ENCODE measurements at places on chromosomes 3 and 15.

DNA sequence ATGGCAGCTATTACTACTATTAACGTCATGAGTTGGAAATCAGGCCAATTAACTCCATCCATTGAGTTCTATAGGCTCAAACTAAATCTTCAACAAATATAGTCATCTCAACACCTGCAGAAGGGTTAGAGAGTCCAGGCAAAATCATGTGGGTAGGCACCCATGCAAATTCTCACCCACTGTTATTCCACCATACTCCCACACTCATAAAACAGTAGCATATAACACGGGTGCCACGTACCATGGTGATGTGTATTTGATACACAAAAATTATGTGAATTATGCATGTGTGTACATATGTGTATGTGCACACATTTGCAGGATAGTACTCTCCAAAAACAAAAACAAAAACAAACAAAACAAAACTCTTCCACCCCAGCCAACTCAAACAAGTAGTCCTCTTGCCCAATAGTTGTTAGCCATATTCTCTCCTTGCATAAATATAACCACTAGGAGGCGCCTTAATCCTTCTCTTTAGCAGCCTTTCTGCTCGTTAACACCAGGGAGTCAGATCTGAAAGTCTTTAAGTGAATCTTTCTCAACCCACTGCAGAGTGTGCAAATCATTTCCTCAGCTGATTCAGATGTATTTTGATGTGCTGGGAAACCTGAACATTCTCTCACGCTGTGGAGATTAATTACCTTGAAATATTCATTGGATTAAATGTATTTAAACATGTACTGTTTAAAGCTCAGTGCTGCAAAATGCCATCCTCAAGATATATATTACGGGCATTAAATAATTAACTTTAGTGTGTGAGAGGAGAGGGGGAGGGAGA lies 38.0 kb upstream of the COPB2 start:
- DNase-seq, result no peak

DNA sequence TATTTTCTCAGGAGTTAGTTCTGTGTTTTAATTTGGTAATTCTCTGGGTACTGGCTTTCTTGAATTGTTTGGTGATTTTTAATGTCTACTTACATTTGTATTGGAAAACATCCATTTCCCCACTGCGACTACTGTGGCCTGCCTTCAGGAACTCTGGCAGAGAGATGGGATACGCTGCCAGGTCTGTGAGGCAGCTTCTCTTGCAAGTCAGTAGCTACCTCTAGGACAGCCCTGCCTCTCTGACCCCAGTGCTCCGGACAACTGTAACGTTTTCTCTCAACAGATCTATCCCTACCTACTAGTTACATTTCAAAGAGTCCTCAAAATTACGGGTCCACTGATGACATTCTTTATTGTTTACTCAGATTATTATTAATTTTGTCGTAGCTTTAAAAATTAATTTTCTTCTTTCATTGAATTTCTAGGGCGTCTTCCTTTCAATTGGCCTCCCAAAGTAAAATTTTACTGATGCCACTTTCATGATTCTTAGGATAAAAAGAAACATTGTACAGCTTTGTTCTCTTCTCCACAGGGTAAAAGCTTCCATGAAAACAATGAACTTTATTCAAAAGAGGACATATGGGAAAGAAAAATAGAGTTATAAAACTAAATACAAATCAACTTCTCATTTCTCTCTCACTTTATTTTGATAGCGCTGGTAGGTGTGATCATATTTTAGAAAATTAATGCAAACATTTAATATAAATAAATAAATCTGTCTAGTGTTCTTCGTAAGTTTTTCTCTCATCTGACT lies 123.2 kb upstream of the GOLGA8J start:
- no peak for DNase-seq

- DNase-seq, result no peak
Observed at GRCh38 chr15:93270937-93271467, 182.0 kb upstream of the RGMA start.

- no peak for DNase-seq
Observed at GRCh38 chr3:45772341-45773035, 23.8 kb downstream of the SLC6A20 start.

- no peak for DNase-seq
Observed at GRCh38 chr3:197495499-197495898, 60.3 kb downstream of the BDH1 start.

DNA sequence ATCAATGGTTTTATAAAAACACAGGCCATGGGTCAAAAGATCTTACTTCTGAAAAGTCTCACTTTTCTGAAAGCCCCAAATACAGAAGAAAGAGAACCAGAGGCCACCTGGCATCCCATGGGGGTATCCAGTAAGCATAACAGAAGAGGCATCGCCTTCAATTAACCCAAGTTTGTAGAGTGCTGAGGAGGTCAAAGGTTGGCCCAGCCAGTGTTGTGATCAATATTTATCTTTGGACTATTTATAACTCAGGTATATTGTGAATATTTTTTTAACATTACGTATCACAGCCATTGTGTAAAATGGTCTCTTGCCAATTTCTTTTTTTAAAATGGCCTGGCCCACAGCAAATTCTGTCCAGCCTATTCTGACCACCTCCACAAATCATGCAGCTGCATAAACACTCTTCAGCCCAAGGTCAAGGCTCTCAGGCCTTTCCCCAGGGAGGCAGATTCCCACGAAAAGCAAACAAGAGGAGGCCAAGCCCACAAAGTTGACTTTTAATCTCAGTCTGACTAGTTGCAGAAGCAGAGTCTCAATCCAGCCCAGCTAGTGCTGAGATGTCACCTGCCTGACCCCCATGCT lies 26.2 kb upstream of the SPTBN5 start:
- DNase-seq, result no peak

GRCh38 chr3:187434524-187434923 lies 66.3 kb downstream of the RTP4 start:
- no peak for DNase-seq

GRCh38 chr3:42632146-42632545 lies 21.4 kb upstream of the ZBTB47 start:
- DNase-seq, result no peak

GRCh38 chr3:14890476-14890875 lies 56.9 kb upstream of the NR2C2 start:
- no peak for DNase-seq

DNA sequence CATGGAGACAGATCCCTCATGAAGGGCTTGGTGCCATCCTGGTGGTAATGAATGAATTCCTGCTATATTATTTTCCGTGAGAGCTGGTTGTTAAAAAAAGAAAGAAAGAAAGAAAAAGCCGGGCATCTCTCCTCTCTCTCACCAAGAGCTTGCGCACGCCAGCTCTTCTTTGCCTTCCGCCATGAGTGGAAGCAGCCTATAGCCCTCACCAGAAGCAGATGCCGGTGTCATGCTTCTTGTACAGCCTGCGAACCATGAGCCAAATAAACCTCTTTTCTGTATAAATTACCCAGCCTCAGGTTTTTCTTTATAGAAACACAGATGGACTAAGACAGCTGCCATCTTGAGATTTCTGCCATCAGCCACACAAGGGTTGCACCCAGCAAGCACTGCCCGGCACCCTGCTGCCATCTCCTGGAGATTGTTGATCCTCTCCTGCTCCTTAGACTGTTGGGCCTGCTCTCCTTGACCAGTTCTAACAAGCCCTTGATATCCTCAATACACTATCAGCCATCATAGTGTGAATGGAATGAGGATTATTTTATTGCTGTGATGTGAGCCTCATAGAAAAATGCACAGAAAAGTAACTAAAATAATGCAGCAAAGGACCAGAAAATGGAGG lies 3.5 kb upstream of the AHSG start:
- no peak for DNase-seq

DNA sequence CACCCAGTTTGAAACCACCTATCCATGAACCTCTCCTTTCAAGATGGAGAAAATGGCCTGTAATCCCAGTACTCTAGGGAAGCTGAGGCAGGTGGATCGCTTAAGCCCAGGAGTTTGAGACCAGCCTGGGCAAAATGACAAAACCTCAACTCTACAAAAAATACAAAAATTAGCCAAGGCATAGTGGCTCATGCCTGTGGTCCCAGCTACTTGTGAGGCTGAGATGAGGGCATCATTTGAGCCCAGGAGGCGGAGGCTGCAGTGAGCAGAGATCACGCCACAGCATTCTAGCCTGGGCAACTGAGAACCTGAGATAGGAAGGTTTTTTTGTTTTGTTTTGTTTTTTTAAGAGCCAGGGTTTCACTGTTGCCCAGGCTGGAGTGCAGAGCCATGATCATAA lies 5.4 kb downstream of the TKT start:
- DNase-seq, result no peak

- no peak for DNase-seq
Observed at GRCh38 chr3:127685708-127686511, 13.2 kb downstream of the ABTB1 start.

DNA sequence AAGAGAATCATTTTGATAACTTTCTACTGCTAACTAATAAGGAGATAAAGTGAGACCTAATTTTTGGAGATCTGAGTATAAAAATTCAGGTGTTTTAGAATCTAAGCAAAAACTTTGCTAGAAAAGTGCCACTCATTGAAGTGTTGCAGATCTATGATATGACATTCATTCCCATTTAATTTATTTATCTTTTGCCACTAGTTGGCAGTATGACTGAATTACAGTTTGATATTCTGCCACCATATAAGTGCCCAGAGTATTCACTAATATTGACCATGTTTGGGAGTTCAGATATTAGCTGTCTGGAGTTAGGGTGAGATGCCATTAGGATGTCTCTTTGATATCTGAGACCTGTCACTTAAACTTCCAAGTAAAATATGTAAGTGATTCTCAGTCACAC lies 251.3 kb upstream of the GBE1 start:
- DNase-seq, result no peak

GRCh38 chr3:127858521-127858920 lies 36.2 kb upstream of the MGLL start:
- no peak for DNase-seq

DNA sequence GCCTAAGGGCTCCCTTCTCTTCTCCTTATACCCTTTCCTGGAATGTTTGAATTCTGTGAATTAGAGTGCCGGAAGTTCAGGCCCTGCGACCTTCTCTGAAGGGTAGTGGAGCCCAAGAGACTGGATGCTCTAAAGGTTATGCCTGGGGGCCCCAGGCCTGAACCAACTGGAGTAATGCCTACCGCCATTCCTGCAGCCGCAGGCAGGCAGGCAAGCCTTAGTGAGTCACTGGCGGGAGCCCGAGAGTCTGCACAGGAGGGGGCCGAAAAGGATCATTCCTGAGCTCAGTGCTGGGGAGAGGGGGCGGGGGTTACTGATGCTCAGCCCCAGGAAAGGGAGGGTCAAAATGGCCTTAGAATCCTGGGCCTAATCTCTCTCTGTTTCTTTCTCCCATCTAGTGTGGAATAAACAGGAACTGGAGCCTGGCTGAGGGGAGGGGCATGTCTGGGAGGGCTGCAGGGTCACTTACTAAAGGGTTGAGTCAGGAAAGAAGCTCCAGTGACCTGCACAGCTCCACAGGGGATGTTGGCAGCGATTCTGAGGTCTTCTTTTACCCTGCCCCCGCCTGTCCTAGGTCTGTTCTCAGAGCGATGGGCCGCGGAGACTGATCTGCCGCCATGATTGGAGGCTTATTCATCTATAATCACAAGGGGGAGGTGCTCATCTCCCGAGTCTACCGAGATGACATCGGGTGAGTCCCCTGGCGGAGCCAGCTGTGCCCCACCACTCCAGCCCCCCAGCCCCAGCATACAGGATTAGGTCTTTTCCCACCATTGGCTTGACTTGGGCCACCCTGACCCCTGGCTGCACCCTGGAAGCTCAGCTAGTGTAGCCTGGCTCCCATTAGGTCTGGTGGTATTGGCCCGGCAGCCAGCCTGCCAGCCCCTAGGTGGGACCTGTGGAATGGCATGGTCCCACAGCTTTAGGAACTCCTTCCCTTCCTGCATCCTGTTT lies 2.0 kb downstream of the AP2M1 start:
- DNase-seq, result no peak

- DNase-seq, result no peak
Observed at GRCh38 chr15:64895285-64896065, 16.2 kb upstream of the ANKDD1A start.

GRCh38 chr15:48603922-48604321 lies 41.6 kb downstream of the FBN1 start:
- DNase-seq, result no peak

- DNase-seq, result no peak
Observed at GRCh38 chr3:100245927-100246326, 14.9 kb upstream of the TBC1D23 start.

GRCh38 chr15:69298697-69299441 lies at the start of gene PAQR5:
TSS of gene PAQR5 (plus strand) at chr15:69298912. CDS start at chr15:69360081, 61,169 bp downstream.
- no peak for DNase-seq

GRCh38 chr3:189966843-189967242 lies 153.9 kb downstream of the P3H2 start:
- DNase-seq, result no peak

- DNase-seq, result no peak
Observed at GRCh38 chr3:98954791-98955604, 53.5 kb upstream of the DCBLD2 start.

GRCh38 chr3:14298442-14298841 lies 104.0 kb upstream of the SLC6A6 start:
- DNase-seq, result no peak

DNA sequence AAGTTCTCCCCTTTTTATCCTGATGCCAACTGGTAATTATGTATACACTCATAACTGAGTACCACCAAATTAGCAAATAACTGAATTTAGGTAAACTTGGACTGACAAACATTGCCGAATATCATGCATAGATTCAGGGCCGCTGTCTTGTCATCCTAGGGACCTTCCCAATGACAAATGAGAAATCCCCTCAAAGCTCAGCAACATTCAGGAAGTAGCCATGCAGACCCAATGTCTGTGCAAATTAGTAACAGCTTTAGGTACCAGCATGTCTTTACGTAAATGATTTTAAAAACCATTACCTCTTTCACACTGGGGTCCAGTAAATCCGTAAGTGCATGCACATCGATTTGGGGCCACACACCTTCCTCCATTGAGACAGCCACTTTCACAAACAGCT lies 49.5 kb downstream of the FBN1 start:
- DNase-seq, result no peak

DNA sequence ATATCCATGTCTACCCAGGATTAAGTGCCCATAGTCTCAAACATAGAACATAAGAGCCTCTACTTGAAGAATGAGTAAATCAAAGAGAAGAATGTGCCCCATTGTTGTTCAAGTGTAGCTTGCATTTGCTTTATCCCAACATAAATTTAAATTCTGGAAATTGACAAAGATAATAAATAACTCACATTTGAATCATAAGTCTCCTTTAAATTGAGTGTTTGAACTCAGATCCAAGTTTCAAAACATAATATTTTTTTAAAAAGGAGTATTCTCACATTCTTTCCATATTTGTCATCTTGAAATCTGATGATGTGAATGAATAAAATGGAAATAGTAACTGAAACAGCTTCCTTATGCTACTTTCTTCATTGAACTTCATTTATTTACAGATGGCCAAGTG lies 135.2 kb downstream of the MECOM start:
- no peak for DNase-seq

Measured in stimulated activated CD8-positive, alpha-beta memory T cell treated with anti-CD3 and anti-CD28 coated beads, Interleukin-2, amount 100 ng/mL, for 48 hours (primary cell).